ENCODE measurements at places on chromosomes 1 and 21.

DNA sequence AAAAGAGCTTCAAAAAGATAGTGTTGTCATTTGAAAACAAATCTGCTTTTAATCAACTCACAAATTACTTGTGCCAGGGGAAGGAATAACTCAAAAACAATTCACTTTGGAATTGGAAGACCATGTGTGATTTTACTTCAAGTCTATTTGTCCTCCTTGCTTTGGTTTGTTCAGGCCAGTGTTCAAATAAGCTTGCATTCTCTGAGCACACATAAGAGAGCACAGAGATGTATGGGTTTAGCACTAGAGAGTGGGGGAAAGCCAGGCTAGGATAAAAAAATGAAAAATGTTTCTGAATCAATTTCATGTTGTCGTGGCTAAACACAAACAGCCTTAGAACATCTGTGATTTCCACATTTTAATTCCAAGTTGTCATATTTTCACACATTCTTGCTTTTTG, 325.7 kb upstream of the LYPLAL1 start:
- DNase-seq = no peak

GRCh38 chr1:85563139-85563538, 17.4 kb upstream of the CCN1 start:
- no peak for DNase-seq

DNA sequence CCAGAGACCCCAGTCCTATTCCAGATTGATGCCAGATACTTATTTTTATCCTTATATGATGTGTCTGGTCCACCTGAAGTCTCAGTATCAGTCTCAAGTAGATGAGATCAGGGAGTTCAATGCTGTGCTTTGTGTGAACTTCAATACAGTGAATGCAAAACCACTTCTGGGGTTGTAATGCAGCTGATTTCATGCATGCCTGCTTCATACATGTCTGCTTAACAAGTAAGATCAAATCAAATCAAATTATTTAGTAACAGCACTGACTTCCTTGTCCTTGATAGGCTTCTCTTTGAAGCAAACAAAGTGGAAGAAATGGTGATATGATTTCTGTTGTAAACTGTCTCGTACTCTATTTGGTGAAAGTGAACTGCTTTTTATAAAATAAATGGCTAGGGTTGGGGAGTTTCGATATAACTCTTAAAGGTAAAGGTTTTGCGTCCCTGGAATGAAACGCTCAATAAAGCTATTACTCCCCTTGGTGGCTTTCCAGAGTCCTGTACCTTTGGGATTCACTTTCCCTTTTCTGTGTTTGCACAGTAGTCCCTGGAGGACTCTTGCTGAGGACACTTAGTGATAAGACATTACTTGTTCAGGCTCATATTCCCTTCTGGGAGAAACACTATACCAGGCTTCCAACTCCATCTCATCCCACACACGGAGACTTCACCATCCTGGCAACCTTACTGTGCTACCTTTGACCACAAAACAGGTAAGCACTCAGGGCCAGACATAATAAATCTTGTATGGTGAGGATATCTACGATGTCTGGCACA, 59.3 kb downstream of the FH start:
- no peak for DNase-seq

- no peak for DNase-seq
Measured at GRCh38 chr21:35559829-35560225, 500.5 kb downstream of the SETD4 start.

DNA sequence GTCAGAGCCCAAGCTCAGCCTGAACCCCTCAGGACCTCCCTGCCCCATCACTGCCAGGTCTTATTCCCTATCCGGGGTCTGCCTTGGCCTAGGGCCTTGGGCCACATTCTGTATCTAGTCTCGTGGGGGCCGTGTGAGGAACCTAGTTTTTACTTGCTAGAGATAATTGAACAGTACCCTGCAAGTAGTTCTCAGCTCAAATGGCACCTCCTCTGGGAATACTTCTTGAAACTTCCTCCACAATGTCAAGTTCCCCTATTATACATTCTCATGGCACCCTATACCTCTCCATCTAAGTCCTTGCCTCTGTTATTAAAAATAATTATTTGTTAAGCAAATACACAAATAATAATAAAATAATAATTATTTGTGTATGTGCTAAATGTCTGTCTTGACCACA, 32.9 kb upstream of the CSF1 start:
- DNase-seq = no peak

DNA sequence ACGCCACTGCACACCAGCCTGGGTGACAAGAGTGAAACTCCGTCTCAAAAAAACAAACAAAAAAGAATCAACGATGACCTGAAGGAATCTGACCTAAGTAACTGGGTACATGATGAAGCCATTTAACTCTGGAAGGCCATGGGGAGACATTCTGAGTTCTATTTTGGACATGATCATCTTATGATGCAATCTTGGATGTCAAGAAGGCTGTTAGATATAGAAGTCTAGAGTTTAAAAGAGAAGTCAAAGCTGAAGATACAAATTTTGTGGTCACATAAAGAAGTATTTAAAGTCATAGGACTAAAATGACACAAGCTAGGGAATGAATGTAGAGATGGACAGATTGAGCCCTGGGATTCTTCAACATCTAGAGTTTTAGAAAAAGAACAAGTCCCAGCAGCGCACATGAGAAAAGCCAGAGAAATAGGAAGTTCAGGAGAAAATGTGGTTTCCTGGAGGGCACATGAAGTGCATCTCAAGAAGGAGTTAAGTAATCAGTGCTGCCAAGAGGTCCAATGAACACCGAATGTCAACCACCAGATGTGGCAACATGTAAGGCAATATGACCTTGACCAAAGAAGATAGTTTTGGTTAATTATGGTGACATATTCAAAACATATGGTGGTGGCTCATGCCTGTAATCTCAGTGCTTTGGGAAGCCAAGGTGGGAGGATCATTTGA, 26.8 kb downstream of the ELK4 start:
- no peak for DNase-seq

DNA sequence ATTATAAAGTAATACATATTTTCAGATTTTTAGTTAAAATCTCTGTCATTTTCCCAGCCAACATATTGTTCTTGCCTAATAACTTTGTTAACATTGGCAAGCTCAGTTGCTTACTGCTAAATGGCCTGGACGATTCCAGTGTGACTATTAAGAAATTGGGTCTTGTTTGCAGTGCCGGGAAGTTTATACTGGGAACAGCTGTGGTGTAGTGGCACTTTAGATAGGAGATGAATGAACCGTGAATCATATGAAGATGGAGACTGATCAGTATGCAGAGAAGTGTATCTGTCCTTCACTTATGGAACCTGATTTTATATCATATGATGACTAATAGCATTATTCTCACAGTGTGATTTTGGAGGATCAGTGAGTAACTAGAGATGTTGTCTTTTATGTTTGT, 3.3 kb downstream of the CHRM3 start:
- no peak for DNase-seq

DNA sequence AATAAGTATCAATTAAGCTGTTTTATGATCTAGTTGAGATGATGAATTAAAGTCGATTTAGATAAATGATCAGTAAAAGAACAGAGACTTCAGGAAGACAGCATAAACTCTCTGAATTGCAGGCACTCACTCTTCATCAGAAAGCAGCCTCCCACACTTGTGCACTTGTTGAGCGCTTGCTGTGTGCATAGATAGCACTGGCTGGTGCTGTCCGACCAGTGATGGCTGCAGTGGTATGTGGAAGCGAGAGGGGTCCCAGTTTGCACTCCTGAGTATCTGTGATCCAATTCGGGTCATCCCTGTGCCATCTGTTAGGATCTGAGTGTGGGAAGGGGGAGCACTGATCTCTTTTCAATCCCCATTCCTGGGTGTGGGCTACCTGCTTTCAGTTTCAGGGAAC, 137.8 kb downstream of the CAMTA1 start:
- no peak for DNase-seq

DNA sequence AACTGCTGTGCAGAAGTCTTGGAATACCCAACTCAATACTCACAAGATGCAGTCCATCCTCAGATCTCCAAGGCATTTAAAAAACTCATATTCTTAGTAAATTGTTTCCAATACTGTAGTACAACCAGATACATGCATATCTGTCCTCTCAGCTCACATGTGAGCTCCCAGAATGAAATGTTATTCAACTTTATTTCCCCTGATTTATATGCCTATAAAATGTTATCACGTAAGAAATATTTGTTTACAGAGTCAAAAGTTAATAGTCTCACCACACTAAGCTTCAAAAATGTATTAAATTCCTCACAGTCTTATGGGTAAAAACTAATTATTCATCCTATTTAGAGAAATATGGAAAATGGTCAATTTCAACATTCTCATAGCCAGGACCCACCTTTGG, 56.6 kb downstream of the LTN1 start:
- DNase-seq = no peak

DNA sequence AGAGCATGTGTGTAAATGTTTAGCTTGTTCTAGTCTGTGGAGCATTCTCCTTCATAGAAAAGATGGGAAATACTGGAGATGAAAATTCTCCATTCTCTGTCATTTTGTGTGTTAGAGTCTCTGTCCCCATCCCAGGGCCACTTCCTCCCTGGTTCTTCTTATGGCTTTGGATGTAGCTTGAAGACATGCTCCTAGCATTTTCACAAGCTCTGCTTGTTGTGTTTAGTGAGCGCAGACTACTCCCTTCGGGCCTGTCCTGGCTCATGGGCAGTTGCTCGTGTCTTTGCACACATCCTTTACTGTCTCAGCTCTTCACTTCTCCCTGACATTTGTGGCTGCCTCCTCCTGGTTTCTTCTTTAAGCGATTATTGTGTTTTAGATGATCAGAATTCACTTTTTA, 30.4 kb downstream of the MAPKAPK2 start:
- DNase-seq = no peak

DNA sequence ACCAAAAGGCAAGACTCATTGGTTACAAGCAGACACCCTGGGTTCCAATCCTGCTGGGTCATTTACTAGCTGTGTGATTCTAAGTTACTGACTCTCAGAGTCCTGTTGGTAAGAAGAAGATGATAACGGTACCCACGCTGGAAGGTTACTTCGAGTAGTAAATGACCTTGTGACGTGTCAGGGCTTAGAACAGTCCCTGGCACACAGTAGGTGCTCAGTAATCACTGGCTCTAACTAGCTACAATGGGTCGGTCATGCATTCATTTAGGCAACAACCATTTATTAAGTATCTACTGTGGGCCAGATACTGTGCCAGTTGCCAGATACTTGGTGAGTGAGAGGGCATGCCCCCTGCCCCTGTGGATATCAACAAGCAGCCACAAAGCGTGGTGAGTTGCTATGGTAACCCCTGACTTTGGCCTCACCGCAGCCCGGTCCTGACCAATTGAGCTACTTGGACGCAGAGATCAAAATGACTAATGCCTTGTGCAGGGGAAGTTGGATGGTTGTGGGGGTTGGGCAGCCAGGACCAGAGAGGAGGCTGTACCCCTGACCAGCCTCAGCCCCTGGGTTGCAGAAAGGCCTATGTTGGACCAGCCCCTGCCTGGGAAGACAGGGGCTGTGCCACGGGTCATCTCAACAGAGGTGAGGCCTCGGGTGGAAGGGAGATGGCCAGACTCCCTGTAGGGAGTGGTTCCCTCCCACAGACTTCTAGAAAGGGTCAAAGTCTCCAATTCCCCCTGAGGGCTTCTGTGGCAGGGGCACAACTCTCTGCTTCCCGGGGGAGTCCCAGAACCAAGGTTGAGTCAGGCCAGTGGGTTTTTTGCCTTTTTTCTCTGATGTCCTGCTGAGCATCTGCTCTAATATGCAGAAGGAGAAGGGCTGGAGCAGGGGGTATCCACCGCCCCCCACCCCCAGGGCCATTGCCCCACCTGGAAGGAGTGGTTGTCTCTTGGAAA, 16.0 kb downstream of the DHRS3 start:
- no peak for DNase-seq

- no peak for DNase-seq
Measured at GRCh38 chr1:209398313-209398991, 185.1 kb upstream of the CAMK1G start.

- no peak for DNase-seq
Measured at GRCh38 chr1:212177542-212177941, 107.7 kb upstream of the PPP2R5A start.

GRCh38 chr1:102858695-102859094, 249.6 kb downstream of the COL11A1 start:
- DNase-seq = no peak

DNA sequence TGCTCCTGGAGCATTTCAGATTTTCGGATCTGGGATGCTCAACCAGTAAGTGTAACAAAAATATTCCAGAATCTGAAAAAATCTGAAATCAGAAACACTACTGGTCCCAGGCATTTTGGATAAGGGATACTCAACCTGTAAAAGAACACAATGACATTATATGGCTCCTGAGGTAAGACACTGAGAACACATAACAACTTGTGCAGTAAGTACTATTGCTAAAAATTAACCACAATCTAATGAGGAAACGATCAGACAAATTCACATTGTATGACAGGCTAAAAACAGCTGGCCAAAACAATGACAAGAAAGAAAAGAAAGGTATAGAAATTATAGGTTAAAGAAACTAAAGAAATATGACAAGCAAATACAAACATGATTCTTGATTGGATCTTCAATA, 54.9 kb downstream of the LTN1 start:
- no peak for DNase-seq

DNA sequence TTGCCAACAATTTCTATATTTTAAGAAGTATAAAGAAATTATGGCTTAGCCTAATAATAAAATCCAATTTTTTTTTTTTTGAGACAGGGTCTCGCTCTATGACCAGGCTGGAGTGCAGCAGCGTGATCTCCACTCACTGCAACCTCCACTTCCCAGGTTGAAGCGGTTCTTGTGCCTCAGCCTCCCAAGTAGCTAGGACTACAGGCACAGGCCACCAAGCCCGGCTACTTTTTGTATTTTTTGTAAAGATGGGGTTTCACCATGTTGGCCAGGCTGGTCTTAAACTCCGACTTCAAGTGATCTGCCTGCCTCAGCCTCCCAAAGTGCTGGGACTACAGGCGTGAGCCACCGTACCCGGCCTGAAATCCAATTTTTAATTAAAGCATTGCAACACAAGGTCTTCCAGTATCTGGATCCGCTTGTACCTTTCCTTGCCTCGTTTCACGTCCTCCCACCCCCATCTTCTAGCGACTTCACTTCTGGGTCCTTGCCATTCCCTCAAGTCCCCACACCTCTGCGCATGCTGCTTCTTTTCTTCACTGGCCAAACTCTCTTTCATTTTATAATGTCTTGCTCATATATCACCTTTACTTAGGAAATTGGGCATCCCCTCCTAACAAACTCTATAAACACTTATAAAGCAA, 2.3 kb downstream of the FUBP1 start:
- DNase-seq = no peak

Measured in T-cell (primary cell).